Activated T-helper 2 cell treated with anti-CD3 and anti-CD28 coated beads, Interferon-gamma antibody, Interleukin-2, Interleukin-4, amounts not matched to agents 10 μg/mL and 5 μg/mL and 100 μg/mL, durations not matched to agents 14 hours and 24 hours and 36 hours (primary cell): ENCODE measurements at places on chromosomes 3 and 15. TPM values are rescaled to one million over a fixed set of nuclear protein-coding genes. Genes with fewer than 3 reads are reported as not detected.

DNA sequence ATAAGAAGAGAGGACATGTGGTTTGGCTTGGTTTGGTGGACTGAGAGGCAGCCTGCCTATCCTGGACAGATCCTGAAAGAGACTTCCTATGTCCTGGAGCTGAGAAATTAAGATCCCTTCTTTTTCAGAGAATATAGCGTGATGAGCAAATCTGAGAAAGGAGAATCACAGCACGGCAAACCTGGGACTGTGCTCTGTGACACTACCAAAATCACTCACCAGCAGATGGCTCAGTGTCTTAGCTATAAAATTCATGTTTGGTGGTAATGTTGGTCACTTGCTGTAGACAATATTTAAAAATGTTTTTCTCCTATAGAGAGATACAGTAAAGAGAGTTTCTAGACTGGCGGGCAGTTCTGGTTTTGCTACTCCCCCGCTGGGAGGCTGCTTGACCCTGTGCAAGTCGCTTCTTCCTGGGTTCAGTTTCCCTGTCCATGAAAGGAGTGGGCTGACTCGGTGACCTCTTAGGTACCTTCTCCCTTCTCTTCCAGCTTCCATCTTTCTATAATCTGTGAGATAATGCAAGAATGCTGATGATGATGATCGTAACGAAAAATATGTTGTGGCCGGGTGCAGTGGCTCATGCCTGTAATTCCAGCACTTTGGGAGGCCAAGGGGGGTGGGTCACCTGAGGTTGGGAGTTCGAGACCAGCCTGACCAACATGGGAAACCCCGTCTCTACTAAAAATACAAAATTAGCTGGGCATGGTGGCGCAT is 7.6 kb upstream of the HES1 start:
- H3K4me1 ChIP-seq: peaks cover 13% of the 10 kb centered on the region
- no peak overlapping the region for H3K4me3 ChIP-seq
- no peaks in the 10 kb centered on the region for H3K36me3 ChIP-seq
- peaks cover 58% of the 10 kb centered on the region for H3K27me3 ChIP-seq
- H3K27ac ChIP-seq: no peak overlapping the region
- DNase-seq: no peak

DNA sequence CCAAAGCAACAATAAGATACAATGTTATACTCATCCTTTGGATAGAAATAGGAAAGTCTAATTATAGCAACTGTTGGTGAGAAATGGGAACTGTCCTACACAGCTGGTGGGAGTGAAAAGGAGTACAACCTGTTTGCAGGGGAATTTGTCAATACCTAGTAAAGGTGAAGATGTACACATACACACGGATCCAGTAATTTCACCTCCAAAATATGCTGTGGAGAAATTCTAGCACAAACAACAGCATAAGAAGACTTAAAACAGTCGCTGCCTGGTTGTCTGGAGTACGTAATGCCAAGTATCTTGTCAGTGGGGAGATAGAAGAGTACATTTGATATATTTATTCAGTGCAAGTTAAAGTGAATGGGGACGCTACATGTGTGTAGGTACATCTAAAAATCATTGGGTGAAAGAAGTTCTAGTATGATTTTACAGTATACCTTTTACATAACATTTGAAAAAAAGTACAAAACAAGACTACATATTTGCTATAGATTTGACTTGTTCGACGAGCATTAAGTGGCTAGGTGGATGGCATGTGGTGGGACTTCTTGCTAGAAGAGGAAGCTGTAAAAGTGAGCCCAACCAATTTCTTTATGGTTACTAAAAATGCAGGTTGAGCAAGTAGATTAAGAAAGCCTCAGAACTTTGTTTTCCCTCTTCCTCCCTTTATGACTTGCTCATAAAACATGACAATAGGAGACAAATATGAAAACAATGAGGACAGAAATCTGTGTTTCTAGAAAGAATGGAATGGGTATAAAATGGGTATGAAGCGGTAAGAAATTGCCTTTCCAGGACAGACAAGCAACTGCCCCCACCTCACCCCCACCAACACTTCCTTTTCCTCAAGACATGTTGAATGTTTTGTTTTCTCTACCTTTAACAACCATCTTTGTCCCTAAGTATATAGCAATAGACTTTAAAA is 50.2 kb upstream of the CCR4 start:
- no peak overlapping the region for H3K27ac ChIP-seq
- DNase-seq: no peak
- H3K4me1 ChIP-seq: peaks cover 4% of the 10 kb centered on the region
- H3K4me3 ChIP-seq: no peak overlapping the region

- peaks cover 7% of the 10 kb centered on the region for H3K4me1 ChIP-seq
- peaks cover 72% of the 10 kb centered on the region for H3K36me3 ChIP-seq
- no peak for DNase-seq
Observed at GRCh38 chr15:56094171-56094570, 100.8 kb upstream of the NEDD4 start.

GRCh38 chr3:73499787-73500186 is 125.0 kb downstream of the PDZRN3 start:
- H3K4me3 ChIP-seq: no peak overlapping the region
- no peaks in the 10 kb centered on the region for H3K36me3 ChIP-seq
- no peaks in the 10 kb centered on the region for H3K4me1 ChIP-seq
- no peak overlapping the region for H3K27ac ChIP-seq

DNA sequence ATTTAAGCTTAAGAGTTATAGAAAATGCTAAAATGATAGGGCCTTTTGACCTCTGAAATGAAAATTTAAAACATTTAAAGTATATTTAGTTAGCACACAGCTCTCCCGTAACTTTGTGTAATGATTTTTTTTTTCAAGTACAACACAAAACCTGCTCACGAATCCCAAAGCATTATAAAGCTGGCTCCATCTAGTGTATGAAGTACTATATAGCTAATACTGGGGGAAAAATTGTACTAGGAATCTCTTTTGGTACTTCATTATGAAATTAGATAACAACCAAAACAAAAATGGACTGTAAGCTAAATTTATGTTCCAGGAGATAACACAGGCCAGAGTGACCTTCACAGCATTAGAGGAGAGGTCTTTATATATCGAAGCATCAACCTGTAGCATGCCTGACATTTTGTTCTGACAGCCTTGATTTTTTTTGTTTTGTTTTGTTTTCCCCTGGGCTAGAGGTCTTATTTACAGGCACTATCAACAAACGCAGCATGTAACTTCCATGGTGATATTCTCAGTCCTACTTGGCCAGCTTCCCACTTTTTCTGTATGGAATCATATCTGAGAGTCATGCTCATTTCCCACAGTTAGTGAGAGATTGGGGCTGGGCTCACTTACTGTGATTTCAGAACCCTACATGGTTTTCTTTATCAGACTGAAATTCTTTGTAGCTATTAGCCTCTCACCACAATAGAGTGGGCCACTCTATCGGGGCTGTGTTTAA is 116.3 kb downstream of the MITF start:
- H3K27me3 ChIP-seq: no peaks in the 10 kb centered on the region
- H3K4me3 ChIP-seq: no peak overlapping the region
- H3K4me1 ChIP-seq: no peaks in the 10 kb centered on the region

DNA sequence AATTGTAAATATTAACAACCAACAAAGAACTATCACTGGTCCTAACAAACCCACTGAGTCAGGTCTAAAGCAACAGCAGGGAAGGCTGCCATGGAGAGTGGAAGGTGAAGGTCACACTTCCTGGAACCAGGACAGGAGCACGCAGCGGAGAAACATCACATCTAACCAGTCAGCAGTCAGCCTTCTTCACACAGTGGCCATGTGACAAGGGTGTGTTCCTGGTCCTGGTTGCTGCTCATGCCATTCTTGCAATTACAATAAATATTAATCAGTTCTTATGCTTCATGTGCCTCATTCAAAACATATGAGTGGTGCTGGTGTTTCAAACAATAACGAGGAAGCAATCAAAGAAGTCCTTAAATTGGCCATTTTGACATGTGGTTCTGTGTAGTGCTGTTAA is 162.8 kb downstream of the ARRDC4 start:
- no peak for DNase-seq
- peaks cover 6% of the 10 kb centered on the region for H3K27me3 ChIP-seq
- H3K36me3 ChIP-seq: no peaks in the 10 kb centered on the region
- H3K4me1 ChIP-seq: no peaks in the 10 kb centered on the region

DNA sequence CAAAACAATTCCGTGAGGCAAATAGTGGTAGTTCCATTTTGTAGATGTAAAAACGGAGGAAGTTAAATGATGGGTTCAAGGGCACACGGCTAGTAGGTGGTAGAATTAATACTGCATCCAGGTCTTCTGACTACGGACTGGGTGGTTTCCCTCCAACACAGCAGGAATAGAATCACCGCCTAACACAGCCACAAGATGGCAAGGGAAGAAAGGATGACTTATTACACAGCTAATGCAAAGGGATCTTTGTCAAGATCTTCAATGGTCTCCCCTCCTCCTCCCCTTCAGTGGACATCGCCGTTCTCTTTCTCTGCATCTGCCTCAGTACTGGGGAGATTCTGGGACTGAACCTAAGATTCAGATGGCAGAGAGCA is 524 bp upstream of the TOPBP1 start:
- peak overlapping the region; percentile 97 for H3K27ac ChIP-seq
- H3K4me3 ChIP-seq: peak overlapping the region; percentile 99
- H3K36me3 ChIP-seq: peaks cover 27% of the 10 kb centered on the region
- DNase-seq: no peak

DNA sequence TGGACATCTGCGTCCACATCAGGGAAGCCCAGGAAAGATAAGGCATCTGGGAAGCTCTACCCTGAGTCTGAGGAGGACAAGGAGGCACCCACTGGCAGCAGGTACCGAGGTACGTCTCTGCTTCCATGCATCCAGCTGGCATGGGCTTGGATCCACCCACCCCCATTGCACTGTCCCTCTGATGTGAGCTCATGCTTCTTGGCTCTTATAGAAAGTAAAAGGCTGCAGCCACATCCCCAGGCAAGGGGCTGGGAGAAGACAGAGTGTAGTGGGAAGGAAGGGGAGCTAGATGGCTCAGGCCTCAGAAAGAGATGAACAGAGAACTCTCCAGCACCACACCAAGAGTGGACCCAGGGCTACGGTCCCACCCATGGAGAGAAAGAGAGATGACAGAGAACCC is 18.2 kb downstream of the PTH1R start:
- no peak for DNase-seq
- no peak overlapping the region for H3K4me3 ChIP-seq
- H3K4me1 ChIP-seq: no peaks in the 10 kb centered on the region
- H3K36me3 ChIP-seq: no peaks in the 10 kb centered on the region
- H3K27me3 ChIP-seq: peaks cover 45% of the 10 kb centered on the region

- H3K4me3 ChIP-seq: no peak overlapping the region
- H3K27ac ChIP-seq: peak overlapping the region; percentile 34
- peaks cover 58% of the 10 kb centered on the region for H3K4me1 ChIP-seq
- no peaks in the 10 kb centered on the region for H3K36me3 ChIP-seq
- DNase-seq: no peak
Observed at GRCh38 chr3:15631426-15632211, 30.1 kb downstream of the BTD start.

DNA sequence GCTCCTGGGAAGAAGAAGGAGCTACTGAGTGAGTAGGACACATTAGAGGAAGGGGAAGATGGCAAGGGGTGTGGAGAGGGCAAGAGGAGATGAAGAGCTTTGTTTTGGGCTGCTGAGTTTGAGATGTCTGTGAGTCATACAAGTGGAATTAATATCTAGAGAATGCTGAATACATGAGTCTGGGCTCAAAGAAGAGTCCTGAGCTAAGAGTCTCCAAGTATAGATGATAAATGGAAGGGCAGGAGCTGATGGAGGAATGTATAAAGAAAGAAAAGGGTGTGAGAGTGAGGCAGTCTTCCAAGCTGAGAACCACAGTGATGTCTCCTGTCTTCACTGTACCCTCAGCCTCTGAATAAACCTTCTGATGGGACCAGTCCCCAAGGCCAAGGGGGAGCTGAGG is 205.5 kb upstream of the MRPL3 start:
- H3K4me1 ChIP-seq: no peaks in the 10 kb centered on the region
- peaks cover 29% of the 10 kb centered on the region for H3K27me3 ChIP-seq
- DNase-seq: no peak
- no peak overlapping the region for H3K27ac ChIP-seq

- peaks cover 84% of the 10 kb centered on the region for H3K4me1 ChIP-seq
- H3K27me3 ChIP-seq: no peaks in the 10 kb centered on the region
- peaks cover 47% of the 10 kb centered on the region for H3K36me3 ChIP-seq
- peak overlapping the region; percentile 17 for H3K4me3 ChIP-seq
Observed at GRCh38 chr3:141257961-141258360, 26.3 kb downstream of the PXYLP1 start.

GRCh38 chr3:70110066-70110465 is 110.5 kb downstream of the SAMMSON start:
- no peak for DNase-seq
- no peak overlapping the region for H3K27ac ChIP-seq
- H3K4me1 ChIP-seq: no peaks in the 10 kb centered on the region
- no peaks in the 10 kb centered on the region for H3K36me3 ChIP-seq
- H3K4me3 ChIP-seq: no peak overlapping the region

DNA sequence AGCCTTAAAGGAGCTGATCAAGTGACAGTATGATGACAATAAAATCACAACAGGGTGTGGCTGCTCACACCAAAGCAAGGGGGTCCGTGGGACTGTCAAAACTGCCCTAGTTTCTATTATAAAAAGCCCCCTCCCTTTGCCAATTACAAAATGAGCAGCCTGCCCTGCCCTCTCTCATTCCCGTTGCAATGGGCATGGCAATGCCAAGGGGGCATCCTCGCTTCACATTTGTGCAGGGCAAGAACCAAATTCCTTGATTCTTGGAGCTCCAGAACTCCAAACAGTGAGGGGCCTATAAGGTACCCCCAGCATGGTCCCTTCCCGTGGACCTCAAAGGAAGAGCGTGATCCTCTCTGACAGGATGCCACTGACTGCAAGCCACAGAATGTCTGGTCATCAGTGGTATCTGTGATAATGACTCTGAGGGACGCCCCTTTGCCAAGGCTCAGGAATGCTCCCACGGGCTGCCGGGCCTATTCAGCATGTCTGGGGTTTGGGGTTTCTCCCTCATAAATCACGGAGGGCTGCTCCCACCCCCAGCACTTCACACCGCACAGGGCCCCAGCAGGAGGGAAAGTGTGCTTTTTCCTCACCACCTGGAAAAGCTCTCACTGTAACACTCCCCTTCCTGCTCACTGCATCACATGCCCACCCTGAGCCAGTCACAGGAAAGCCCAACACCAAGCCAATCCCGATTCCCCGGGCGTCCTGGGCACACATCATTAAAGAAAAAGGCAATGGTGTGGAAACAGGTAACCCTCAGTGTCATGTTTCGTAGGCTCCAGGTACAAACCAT is 105.1 kb upstream of the TRPM1 start:
- H3K4me3 ChIP-seq: no peak overlapping the region
- no peak for DNase-seq

HRG gene
- not detected in 2 replicates for total RNA-seq

GRAMD1C gene
- total RNA-seq: 0.37 and 0.87 TPM in 2 replicates

SAXO2 gene
- 0.51 TPM in 1 of 2 replicates, not detected in the other for total RNA-seq

SPTBN5 gene
- total RNA-seq: 0.41 and 0.90 TPM in 2 replicates

AGTR1 gene
- total RNA-seq: not detected in 2 replicates

CLDN18 gene
- total RNA-seq: not detected in 2 replicates

ITIH4 gene
- total RNA-seq: 3.6 and 4.8 TPM in 2 replicates

NR1I2 gene
- total RNA-seq: 0.11 TPM in 2 replicates

AZI2 gene
- 35.6 and 37.5 TPM in 2 replicates for total RNA-seq

SLC28A1 gene
- total RNA-seq: not detected in 2 replicates

LRRC3B gene
- total RNA-seq: not detected in 2 replicates

RTP3 gene
- not detected in 2 replicates for total RNA-seq

RNF7 gene
- total RNA-seq: 70.8 and 74.8 TPM in 2 replicates
